Central memory CD8-positive, alpha-beta T cell (primary cell): ENCODE measurements at places on chromosomes 4 and X.

- no peak for DNase-seq
These were observed 102.1 kb upstream of the TENM3 start for GRCh38 chr4:182141061-182141460.

DNA sequence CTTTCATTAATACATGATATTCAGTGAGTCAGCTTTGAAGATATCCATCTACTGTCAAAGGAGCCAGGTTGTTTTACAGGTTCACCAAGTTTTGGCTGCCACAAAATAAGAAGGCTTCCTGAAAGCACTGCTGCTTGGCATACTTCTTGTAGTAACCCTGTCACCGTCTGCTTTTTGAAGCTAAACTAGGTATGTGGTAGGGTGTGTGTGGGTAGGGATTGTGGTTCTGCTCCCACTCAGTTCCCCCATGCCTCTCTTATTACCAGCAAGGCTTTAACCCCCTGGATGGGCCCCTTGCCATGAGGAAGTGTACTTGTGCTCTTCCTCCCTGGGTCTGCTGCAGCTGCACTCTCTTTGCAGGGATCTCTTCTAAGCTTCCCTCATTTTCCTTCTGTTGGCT lies 191.2 kb downstream of the BANK1 start:
- no peak for DNase-seq

- no peak for DNase-seq
These were observed 25.1 kb upstream of the PLAC8 start for GRCh38 chr4:83139514-83140156.

GRCh38 chrX:46698691-46699090 lies 60.2 kb downstream of the SLC9A7 start:
- no peak for DNase-seq

DNA sequence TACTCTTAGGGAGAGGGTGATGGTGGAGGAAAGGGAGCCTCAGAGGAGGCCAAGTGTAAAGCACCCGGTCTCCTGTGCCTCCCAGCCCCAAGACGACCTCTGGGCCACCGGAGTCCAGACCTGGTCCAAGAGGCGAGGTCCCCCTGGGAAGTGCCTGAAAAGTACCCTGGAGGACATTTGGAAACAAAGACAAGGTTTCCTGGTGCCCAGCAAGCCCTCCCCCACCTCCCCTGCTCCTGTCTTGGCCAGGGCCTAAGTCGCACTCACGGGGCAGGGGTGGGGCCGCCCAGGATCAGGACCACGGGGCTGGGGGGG lies 532 bp upstream of the SH3BP2 start:
- no peak for DNase-seq
